Occipital lobe (tissue), 3 donors: ENCODE measurements at places on chromosomes 11 and 22. TPM values are rescaled to one million over a fixed set of nuclear protein-coding genes. Genes with fewer than 3 reads are reported as not detected.

GRCh38 chr11:92979176-92979575 is 9.7 kb downstream of the MTNR1B start:
- DNase-seq, result no peak

Gene ZNF215
- 5.6 TPM for total RNA-seq

Gene OR2AG2
- total RNA-seq, result 0.47 TPM

Gene MUC5B
- total RNA-seq, result not detected

DNA sequence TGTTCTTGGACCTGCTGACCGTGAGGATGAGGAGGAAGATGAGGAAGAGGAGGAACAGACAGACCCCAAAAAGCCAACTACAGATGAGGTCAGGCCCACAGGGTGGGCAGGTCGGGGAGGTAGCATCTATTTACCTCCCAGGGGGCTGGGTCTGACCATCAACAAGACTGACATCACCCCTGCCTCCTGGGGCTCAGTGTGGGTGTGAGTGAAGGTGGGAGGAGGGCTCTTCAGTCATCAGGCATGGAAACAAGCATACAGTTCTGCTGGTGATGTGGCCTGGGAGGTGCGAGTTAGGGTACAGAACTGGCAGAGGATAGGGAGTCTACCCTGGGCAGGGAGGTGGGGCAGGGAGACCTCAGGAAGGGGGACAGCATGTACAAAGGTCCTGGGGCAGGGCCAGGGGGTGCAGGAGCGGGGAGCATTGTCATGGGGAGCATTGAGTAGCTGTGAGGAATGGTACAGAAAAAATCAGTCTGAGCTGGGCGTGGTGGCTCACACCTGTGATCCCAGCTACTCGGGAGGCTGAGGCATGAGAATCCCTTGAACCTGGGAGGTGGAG is 8.9 kb downstream of the PLCB3 start:
- no peak for DNase-seq

DNA sequence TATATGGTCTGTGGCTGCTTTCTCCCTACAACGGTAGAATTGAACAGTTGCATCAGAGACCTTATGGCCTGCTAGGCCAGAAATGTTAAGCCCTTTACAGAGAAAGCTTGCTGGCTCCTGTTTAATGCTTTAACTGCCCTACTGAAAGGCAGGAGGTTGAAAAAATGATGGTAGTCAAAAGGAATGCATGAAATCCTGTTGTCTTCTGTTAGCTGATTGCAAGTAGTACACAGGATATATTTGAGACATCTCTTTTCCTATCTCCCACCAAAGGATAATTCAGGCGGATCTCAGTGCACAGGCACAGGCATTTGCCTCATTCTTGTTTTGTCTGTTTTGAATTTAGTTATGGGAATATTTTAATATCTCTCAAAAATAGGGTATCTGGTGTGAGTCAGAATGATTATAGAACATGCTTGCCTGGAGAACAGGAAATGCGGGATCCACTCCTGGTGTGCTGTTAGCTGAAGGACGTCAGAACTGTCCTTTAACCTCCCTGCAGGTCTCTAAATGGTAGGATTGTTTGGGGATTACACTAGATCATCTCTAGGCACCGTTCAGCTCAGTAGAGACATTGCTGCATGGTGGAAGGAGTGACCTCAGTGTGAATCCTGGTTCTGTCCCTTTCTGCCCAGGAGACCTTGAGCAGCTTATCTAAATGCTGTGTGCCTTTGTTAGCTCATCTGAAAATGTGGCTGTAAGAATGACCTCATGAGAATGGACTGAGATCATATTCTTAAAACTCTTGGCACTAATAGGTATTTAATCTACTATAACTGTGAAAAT is 49.5 kb downstream of the PACS1 start:
- DNase-seq, result no peak

DNA sequence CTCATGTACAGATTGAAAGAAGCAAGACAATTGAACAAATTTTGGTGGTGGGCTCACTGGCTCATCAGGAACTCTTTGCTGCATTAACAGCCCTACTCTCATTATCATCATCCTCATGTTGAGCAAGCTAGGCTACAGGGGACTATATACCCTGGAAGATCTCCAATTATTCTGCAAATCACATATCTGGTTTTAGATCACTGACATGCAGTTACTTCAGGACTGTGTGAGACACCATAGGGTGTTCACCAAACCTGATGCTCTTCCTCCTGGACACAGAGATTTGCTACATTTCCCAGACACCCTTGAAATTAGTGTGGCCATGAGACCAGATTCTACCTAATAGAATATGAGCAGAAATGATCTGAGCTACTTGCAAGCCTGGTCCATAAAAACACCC is 23.0 kb upstream of the ME3 start:
- DNase-seq, result no peak

Gene LINC01488
- not detected for total RNA-seq

DNA sequence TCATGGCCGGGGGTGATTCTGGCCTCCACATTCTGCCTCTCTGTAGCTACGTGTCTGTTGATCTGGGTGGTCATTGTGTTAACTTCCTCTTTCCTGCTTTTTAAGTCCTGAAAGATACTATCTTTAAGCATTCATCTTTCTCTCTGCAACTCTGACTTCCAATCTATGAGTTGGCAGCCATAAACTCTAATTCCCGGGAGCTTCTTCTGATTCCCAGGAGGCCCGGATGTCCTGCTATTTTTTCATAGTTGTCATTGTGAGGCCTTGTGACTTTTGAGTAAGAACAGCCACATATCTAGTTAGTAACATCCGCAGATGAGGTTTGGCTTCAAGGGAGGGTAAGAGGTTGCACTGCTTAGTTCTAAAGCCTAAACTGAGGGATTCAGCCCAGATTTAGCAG is 107.8 kb downstream of the SYN3 start:
- DNase-seq, result no peak

GRCh38 chr11:119791701-119792151 is 62.7 kb upstream of the NECTIN1 start:
- DNase-seq, result peak; percentile 78

DNA sequence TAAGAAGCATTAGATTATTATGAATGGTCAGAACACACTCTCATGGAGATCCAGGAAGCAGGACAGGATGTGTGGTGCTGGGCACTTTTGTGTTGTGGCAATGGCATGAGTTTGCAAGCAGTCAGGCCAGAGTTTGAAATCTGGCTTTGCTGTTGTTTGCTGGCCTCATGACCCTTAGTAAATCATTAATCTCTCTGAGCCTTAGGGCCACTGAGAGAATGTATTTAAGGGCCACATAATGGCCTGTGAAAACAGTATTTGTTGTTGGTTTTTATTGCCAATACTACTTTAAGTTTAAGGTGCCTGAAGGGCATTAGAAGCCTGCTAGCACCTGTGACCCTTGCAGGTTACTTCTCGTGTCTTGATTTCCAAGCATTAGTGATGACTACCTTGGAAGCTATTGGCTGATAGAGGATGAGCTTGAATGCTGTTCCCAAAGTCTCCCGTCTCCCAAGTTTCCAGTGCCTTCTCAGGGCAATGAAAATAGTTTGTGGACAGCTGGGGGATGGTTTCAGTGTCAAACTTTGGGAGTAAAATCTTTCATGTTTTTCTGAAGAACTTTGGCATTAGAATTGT is 24.6 kb downstream of the STIM1 start:
- no peak for DNase-seq

GRCh38 chr11:72570893-72571661 is 103.1 kb downstream of the PDE2A start:
- DNase-seq, result no peak

DNA sequence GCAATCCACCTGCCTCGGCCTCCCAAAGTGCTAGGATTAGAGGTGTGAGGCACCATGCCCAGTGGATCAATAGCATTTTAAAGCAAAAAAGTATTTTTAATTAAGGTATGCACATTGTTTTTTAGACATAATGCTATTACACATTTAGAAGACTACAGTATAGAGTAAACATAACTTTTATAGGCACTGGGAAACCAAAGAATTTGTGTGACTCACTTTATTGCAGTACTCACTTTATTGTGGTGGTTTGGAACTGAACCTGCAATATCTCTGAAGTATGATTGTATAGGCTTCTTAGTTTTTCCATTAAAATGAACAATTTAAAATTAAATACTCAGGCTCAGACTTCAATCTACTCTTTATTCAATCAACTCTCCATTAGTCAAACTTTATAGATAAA is 17.5 kb upstream of the CD3E start:
- DNase-seq, result no peak

Gene APOA4
- not detected for total RNA-seq

Gene MAPK12
- 11.4 TPM for total RNA-seq

- no peak for DNase-seq
Measured at GRCh38 chr11:20020198-20020597, 140.1 kb downstream of the DBX1 start.

DNA sequence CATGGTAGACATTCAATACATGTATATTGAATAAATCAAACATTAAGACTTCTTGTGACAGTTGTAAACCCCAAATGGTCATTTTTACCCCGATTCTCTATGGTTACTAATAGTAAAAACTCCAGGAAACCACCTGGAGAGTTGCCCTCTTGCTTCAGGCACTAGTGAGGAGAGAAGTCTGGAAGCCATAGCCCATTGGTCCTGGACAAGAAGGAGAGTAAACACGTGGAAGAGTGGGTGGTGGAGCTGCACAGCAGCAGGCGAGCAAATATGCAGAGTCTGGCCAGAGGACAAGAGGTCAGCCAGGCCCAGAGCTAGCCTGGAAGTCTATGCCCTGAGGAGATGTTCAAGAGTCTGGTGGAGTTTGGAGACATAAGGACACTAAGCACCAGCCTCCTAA is 17.7 kb downstream of the DCHS1 start:
- no peak for DNase-seq

DNA sequence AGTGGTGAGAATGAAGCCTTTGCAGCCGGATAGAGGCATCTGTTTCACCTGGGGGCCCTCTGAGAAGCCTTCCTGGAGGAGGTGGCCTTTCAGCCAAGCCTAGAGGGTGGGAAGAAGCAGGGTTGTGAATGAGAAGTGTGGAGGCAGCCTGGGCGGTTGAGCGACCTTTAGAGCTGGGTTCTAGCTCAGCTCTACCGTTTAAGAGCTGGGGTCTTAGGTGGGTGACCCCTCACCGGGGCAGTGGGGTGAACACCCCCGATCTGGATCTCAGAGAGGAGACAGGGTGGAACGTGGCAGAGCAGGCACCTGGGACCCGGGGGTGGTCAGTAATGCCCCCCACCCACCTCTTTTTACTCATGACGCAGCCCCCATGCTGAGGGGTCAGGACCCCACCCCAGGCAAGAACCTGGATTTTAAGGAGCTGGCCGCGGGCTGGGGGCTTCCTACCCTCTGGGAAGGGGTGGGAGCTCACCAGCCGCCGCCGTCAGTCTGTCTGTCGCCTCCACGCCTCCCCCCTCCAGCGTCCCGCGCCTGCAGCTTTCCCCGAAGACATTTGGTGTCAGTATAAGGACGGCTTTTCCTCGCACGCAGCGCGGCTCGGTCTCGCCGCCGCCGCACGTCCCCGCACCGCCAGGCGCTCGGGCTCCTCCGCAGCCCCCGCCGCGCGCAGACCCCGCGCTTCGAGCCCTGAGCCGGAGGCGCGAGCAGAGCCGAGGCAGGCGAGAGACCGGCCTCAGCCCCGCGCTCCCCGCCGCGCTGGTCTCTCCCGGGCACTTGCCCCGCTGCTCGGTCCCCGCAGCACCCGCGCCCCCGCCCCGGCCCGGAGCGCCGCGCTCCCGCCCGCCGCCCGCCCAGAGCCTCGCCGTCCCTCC is 13.3 kb upstream of the CACNA1I start:
- peak; percentile 35 for DNase-seq

- no peak for DNase-seq
Measured at GRCh38 chr22:27748349-27748748, 53.2 kb downstream of the MN1 start.

- DNase-seq, result no peak
Measured at GRCh38 chr11:25943777-25944661, 387.9 kb upstream of the ANO3 start.

GRCh38 chr22:48448821-48449220 is 1378.9 kb downstream of the BRD1 start:
- DNase-seq, result no peak

DNA sequence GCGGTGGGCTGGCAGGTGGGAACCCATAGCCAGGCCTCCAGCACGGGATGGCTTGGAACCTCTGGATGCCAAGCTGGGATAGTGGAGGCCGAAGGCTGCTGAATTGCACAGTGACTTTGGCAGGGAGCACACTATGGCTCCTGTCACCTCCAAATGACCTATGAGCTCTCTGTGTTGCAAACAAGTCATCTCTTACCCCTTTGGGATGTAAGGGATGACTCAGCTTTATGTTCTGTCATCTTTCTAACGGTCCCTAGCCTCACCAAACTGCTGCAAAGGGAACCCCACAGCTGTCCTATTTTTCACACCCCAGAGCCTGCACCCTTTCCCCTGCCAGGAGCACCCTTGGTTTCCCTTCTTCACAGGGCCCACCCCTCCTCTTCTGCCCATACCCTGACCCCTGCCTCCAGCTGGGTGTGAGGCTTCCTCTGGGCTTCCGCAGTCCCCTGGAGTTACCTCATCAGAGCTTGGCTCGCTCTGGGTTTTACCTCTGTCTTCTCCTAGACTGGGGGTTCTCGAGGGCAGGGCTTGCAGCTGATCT is 2.7 kb upstream of the SCUBE1 start:
- DNase-seq, result no peak

- peak; percentile 56 for DNase-seq
Measured at GRCh38 chr11:127059750-127060149, 59.2 kb upstream of the KIRREL3 start.

DNA sequence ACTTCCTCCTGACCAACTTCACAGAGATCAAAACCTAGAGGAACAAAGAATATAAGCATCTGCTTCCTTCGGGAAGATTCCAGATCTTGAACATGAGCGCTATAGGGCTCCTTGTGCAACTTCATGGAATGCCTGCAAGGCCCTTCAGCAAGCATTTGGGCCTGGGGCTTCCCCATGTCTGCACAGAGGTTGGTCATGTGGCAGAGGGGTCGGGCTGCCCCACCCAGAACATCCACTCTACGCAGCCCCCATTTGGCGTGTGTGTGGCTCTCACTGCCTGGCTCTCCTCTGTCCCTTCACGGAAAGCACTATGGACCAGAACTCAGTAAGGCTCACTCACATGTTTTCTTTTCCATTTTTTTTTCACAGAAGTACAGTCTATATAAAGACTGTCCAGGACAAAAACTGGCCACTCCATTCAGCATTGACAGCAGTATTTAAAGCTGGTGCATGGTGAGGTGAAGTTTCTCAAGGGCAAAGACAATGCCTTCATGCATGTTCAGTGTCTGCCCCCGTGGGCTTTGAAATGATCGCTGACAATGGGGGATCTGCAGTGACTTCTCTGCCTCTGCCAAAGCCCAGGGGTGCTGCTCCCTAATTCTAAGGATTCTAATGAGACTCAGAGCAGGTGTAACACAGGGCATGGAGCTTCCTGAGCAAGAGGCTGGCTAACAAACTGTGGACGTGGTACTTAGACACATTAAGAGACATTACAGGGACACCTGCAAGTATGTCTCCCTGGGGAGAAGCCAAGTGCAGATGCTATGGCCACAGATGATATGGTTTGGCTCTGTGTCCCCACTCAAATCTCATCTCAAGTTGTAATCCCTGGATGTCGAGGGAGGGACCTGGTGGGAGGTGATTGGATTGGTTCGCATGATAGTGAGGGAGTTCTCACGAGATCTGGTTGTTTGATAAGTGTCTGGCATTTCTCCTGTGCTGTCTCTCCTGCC is 66.5 kb upstream of the PITPNB start:
- no peak for DNase-seq
